CD4-positive, alpha-beta T cell treated with Interferon alpha-2 for 1 hour (primary cell): ENCODE measurements at places on chromosomes 3 and 15.

- no peak for DNase-seq
These were observed 12.2 kb downstream of the TMEM43 start for GRCh38 chr3:14137004-14137403.

GRCh38 chr3:177690306-177690705, 493.0 kb upstream of the TBL1XR1 start:
- DNase-seq, result no peak

DNA sequence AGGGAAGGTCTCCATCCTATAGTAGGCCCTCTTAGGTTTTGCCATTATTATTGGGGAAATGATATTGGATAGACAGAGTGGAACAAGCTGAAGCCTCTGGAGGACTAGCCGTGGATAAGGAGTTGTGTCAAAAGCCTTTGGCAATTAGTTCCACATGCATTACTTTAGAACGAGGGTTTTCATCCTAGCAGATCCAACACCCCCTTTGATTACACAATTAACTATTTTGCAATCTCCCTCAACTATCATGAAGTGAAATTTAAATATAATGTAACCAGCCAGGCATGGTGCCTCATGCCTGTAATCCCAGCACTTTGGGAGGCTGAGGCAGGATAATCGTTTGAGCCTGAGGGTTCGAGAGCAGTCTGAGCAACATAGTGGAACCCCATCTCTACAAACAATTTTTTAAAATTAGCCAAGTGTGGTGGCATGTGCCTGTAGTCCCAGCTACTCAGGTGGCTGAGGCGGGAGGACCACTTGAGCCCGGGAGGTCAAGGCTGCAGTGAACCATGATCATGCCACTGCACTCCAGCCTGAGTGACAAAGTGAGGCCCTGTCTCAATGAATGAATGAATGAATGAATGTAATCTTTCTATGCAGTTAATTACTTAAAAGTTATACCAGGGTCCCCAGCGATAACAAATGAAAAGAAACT, 56.8 kb downstream of the PXYLP1 start:
- DNase-seq, result no peak

- no peak for DNase-seq
These were observed 22.5 kb upstream of the TSPAN3 start for GRCh38 chr15:77093436-77093835.

DNA sequence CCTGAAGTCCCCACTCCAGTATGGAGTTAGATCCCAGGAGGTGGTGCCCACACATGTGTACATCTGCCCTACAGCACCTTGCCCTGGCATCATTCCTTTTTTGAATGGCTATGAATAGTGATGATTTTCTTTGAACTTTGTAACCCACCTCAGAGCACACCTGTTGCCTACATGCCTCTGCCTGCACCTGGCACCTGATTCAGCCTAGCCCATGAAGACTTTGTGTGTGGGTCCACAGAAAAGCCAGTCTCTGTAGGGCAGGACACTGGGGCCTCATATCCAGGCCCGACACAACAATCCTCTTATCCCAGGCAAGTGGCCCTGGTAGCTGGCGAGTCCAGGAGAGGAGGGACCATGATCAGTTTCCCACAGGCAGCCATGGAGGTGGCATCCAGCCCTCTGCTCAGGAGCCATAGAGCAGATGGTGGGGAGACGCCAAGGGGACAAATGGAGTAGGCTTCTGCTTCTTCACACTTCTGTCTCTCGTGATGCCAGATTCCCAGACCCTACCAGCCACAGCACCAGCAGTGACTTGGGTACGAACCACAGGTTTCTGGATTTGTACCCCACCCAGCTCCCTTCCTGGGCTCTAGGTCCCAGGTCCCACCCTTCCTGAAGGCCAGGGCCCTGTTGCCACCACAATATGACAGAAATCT, 230.7 kb downstream of the UACA start:
- DNase-seq, result no peak

DNA sequence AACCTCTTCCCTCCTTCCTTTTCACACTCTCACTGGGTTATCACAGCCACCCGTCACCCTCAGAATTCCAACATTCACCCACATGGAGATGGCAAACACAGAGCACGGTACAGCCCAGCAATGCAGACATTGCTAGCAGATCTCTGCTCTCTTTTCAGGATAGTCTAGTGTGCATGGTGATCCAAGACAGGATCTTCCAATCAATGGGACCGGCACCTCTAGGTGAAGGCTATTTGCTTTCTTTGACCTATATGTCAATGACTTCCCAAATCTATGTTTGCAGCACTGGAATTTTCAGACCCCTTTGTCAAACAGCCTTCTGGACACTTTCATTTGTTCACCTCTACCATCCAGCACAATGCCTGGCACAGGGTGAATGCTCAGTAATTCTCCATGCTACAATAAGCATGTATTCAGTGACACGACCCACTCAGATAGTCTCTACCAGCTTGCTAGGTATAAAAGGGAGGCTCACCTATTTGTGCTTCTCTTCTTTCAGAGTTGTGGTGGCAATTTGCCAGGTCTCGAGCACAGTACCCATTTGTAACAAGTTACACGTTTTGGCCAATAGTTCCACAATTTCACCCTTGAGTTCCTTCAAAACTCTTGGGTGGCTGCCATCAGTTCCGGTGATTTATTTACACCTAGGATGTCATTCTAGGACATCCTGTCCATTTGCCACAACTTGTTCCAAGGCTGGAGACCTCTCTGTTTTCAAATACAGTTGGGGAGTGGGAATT, 279.1 kb upstream of the ICE2 start:
- DNase-seq, result no peak

GRCh38 chr15:57387564-57388076, 11.3 kb downstream of the CGNL1 start:
- DNase-seq, result no peak

DNA sequence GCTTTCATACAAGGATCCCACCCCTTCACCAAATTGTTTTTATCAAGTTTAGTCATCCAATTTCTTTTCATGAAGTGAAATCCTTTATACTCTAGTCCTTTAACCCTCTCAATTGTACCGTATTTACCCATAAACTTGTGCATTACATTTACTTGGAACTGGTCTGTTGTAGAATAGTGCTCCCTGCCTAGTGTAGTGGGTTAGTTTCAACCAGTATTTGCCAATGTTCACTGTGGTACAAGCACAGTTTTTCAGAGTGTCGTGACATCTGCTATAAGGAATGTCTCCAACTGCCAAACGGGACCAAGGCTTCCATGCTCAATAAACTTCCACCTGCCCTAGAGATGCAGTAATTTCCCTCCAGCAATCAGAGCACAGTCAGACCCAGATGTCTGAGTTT, 211.9 kb downstream of the KCNAB1 start:
- DNase-seq, result no peak

GRCh38 chr3:177687291-177687690, 490.0 kb upstream of the TBL1XR1 start:
- no peak for DNase-seq

DNA sequence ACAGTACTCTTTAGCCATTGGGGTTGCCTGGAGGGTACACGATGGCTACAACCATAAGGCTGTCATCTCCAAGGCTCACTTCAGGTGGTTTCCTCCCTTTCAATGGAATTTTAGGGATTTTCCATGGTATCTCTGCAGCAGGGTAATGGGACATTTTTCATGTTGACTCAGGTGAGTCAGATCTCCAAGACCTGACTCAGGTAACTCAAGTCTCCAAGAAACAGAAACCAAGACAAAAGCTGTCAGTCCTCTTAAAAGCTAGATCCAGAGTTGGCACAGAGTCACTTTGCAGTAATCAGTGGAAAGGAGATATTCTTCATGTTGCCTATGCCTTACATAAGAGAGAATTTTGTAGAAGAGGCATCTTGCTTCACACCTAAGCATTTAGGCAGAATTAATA, 375.8 kb upstream of the ARPP21 start:
- DNase-seq, result no peak
